ENCODE measurements at places on chromosomes 5 and 9.

GRCh38 chr9:127789179-127789578, 3.3 kb downstream of the CDK9 start:
- no peak for DNase-seq

- no peak for DNase-seq
Measured at GRCh38 chr5:60822285-60822556, 21.8 kb downstream of the ELOVL7 start.

GRCh38 chr9:129496473-129497004, 124.4 kb downstream of the C9orf50 start:
- DNase-seq = peak; percentile 67

- no peak for DNase-seq
Measured at GRCh38 chr5:68273717-68274409, 58.3 kb downstream of the PIK3R1 start.

GRCh38 chr9:76751001-76751400, 13.2 kb upstream of the PCA3 start:
- DNase-seq = no peak

- DNase-seq = no peak
Measured at GRCh38 chr9:93304574-93305496, 120.9 kb downstream of the WNK2 start.

- DNase-seq = no peak
Measured at GRCh38 chr9:127005770-127006314, 91.3 kb downstream of the RALGPS1 start.

GRCh38 chr9:132456241-132456640, 46.2 kb downstream of the CFAP77 start:
- DNase-seq = no peak

- DNase-seq = no peak
Measured at GRCh38 chr5:111795142-111795541, 38.1 kb upstream of the NREP start.

DNA sequence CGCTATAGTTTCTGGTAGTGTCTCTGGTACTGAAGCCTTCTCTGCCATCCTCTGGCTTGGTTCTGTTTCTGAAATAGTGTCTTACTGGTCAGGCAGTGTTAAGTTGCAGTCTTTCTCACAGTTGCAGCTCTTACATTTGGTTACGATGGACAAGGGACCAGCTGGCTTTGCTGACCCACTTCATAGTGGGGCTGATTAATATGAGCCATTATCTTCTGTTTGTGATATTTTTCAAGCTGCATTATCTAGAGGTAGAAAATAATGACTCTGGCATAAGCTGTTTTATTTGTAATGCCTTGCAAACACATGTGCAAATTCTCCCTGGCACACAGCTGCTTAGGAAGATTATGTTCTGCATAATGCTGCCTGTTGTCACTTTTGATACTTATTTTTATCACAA, 199.1 kb downstream of the KDM4C start:
- DNase-seq = no peak

GRCh38 chr5:94751460-94751859, 133.0 kb downstream of the SLF1 start:
- DNase-seq = no peak

Measured in LoVo (cell line).